ENCODE measurements at places on chromosomes 1 and 21.

GRCh38 chr1:33718186-33718585 lies 145.7 kb upstream of the HMGB4 start:
- no peak overlapping the region for H3K27ac ChIP-seq
- H3K4me3 ChIP-seq = no peak overlapping the region
- no peaks in the 10 kb centered on the region for H3K36me3 ChIP-seq
- H3K4me1 ChIP-seq = no peaks in the 10 kb centered on the region
- DNase-seq = no peak

- peak overlapping the region; percentile 60 for H3K27ac ChIP-seq
- no peaks in the 10 kb centered on the region for H3K27me3 ChIP-seq
- no peak for DNase-seq
- H3K4me3 ChIP-seq = no peak overlapping the region
- H3K36me3 ChIP-seq = peaks cover 11% of the 10 kb centered on the region
- peaks cover 9% of the 10 kb centered on the region for H3K4me1 ChIP-seq
Measured at GRCh38 chr1:224450561-224451350, 16.2 kb upstream of the WDR26 start.

DNA sequence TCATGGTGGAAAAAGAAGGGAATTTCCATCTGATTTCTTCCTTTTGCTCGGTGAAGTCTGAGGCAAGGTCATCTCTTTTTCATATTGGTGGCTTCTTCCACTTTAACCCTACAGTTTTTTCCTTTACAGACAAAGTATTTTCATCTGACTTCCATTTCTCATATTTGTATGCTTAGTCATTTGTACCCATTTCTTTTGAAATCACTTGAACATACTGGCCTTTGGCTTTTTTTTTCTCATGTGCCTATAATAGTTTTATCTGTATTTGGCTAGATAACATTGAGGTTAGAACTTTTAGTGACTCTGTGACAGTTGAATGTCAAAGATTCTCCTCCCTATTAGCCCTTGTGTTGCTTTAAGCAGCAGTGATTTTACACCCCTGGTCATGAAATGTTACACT lies 27.7 kb downstream of the IL12RB2 start:
- H3K4me1 ChIP-seq = peaks cover 75% of the 10 kb centered on the region
- H3K27ac ChIP-seq = peak overlapping the region; percentile 85
- DNase-seq = no peak

GRCh38 chr1:156195853-156196252 lies 1.9 kb downstream of the SLC25A44 start:
- H3K4me1 ChIP-seq = peaks cover 59% of the 10 kb centered on the region
- H3K36me3 ChIP-seq = peaks cover 37% of the 10 kb centered on the region
- H3K4me3 ChIP-seq = peak overlapping the region; percentile 91
- no peaks in the 10 kb centered on the region for H3K27me3 ChIP-seq

GRCh38 chr1:61404597-61405376 lies 320.2 kb downstream of the TM2D1 start:
- no peak for DNase-seq
- H3K27ac ChIP-seq = no peak overlapping the region
- no peak overlapping the region for H3K4me3 ChIP-seq
- no peaks in the 10 kb centered on the region for H3K27me3 ChIP-seq
- no peaks in the 10 kb centered on the region for H3K36me3 ChIP-seq

DNA sequence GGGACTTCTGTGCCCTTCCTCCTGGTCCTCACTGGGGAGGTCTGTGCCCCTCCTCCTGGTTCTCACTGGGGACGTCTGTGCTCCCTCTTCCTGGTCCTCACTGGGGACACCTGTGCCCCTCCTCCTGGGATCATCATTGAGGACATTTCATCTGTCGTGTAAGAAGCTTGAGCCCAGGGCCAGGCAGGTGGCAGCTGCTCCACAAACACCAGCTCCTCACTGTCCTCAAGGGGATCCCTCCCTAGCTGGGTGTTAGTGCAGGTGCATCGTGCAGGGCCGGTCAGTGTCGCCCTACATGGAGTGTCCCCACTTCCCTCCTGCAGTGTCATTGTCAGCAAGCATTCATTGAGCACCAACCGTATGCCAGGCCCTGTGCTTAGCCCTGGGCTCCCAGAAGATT lies 312.7 kb downstream of the PTPRU start:
- no peaks in the 10 kb centered on the region for H3K27me3 ChIP-seq
- no peak for DNase-seq
- no peaks in the 10 kb centered on the region for H3K36me3 ChIP-seq
- H3K4me3 ChIP-seq = no peak overlapping the region

GRCh38 chr1:51610637-51611036 lies 6.3 kb upstream of the OSBPL9 start:
- no peak overlapping the region for H3K27ac ChIP-seq
- H3K4me3 ChIP-seq = no peak overlapping the region
- H3K4me1 ChIP-seq = no peaks in the 10 kb centered on the region
- H3K27me3 ChIP-seq = peaks cover 21% of the 10 kb centered on the region
- no peaks in the 10 kb centered on the region for H3K36me3 ChIP-seq
- DNase-seq = no peak

DNA sequence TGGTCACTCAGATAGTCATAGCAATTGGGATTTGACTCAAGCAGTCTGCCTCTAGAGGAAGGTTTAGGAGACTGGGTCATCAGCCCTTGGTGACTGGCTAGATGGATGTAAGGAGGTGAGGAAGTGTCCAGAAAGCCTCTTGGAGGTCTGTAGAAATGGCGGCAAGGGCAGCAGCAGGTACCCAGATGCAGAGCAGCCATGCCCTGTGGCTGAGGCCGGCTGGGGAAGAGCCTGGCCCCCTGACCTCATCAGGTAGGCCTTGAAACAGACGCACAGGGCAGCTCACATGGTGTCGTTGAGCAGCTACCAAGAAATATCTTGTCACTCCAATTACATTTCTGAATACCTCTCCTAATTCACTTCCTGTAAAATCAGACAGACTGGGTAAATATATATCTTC lies 98.2 kb downstream of the DMRTB1 start:
- H3K27me3 ChIP-seq = peaks cover 5% of the 10 kb centered on the region
- H3K4me1 ChIP-seq = peaks cover 6% of the 10 kb centered on the region
- H3K4me3 ChIP-seq = no peak overlapping the region

DNA sequence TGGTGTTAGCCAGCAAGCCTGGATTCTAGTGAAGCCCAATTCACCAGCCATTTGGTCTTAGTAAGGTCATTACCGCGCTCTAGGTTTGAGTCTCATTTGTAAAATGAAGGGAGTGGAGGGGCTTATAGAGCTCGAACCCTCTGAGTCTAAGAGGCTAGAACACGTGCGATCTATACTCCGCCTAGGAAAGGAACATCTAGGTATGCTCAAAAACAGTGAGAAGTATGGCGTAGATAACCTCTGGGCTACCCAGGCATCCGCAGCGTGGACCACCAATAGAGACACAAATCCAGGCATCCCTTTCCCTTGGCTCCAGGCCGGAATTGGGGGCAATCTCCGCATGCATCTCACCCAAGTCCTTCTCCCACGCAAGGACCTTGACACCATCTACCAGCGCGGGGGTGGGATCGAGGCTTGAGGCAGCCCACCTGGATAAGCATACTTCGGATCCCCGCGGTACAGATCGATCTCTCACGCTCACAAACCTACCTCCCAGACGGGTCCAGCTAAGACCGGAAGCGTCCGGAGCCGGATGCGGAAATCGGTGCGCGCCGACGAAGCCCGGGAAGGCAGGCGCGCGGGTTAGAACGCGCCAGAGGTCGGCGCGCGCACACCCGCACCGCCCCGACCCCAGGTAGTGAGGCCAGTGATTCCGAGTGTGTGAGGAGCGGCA lies at the start of gene METTL25B:
Gene METTL25B, plus strand, starts transcription at position 544 of the 673 bp plus-strand sequence. CDS start 636 bp downstream, outside the sequence.
- H3K27me3 ChIP-seq = no peaks in the 10 kb centered on the region
- H3K4me1 ChIP-seq = peaks cover 30% of the 10 kb centered on the region
- peaks cover 17% of the 10 kb centered on the region for H3K36me3 ChIP-seq

GRCh38 chr1:5464366-5464765 lies 527.9 kb downstream of the NPHP4 start:
- peaks cover 8% of the 10 kb centered on the region for H3K4me1 ChIP-seq
- no peak overlapping the region for H3K4me3 ChIP-seq
- no peaks in the 10 kb centered on the region for H3K36me3 ChIP-seq

GRCh38 chr21:46459356-46460112 lies 843 bp downstream of the DIP2A start:
- H3K27ac ChIP-seq = peak overlapping the region; percentile 91
- H3K27me3 ChIP-seq = no peaks in the 10 kb centered on the region
- peaks cover 40% of the 10 kb centered on the region for H3K36me3 ChIP-seq
- peak; percentile 40 for DNase-seq
- H3K4me3 ChIP-seq = peak overlapping the region; percentile 92
- H3K4me1 ChIP-seq = peaks cover 44% of the 10 kb centered on the region

DNA sequence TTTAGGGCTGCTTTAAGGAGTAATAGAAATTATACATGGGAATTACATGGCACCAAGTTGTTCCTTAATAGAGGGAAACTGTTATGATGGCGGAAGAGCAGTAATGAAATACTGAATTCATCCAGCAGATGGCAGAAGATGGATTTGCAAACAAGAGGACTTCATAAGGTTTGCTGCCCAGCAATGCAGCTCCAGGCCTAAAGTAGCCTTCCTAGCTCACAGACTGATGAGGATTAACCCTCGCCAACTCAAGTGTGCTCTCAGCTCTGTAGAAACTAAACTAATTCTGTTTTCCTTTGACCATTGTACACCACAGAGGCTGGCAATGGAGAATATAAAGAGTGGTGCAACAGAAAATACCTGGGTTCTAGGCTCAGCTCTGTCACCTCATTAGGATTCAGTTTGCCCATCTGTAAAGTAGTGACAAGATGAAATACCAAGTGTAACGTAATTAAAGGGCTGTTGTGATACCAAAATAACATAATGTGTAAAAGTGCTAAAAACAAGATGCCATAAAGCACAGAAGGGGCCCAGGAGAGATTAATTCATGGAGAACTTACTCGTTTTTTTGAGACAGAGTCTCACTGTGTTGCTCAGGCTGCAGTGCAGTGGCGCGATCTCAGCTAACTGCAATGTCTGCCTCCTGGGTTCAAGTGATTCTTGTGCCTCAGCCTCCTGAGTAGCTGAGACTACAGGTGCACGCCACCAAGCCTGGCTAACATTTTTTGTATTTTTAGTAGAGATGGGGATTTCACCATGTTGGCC lies 102.4 kb upstream of the SERBP1 start:
- no peak overlapping the region for H3K4me3 ChIP-seq
- H3K4me1 ChIP-seq = peaks cover 2% of the 10 kb centered on the region
- DNase-seq = no peak
- H3K27ac ChIP-seq = no peak overlapping the region

DNA sequence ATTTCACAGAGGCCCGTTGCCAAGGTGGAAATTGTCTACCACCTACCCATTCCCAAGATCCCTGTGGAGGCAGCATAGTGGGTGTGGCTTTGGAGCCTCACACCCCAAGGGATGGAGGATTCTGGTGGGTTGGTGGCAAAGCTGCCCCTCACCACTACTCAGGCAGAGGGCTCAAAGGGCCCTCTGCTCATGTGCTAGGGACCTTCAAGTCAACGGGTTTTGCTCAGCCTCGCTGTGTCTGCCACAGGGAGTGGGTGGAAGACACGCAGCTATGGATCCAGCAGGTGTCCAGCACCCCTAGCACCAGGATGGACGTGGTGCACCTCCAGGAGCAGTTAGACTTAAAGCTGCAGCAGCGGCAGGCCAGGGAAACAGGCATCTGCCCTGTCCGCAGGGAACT lies 2.3 kb downstream of the DNALI1 start:
- no peak overlapping the region for H3K4me3 ChIP-seq
- peaks cover 5% of the 10 kb centered on the region for H3K4me1 ChIP-seq
- DNase-seq = no peak
- H3K27me3 ChIP-seq = no peaks in the 10 kb centered on the region
- H3K27ac ChIP-seq = no peak overlapping the region
- H3K36me3 ChIP-seq = peaks cover 4% of the 10 kb centered on the region

DNA sequence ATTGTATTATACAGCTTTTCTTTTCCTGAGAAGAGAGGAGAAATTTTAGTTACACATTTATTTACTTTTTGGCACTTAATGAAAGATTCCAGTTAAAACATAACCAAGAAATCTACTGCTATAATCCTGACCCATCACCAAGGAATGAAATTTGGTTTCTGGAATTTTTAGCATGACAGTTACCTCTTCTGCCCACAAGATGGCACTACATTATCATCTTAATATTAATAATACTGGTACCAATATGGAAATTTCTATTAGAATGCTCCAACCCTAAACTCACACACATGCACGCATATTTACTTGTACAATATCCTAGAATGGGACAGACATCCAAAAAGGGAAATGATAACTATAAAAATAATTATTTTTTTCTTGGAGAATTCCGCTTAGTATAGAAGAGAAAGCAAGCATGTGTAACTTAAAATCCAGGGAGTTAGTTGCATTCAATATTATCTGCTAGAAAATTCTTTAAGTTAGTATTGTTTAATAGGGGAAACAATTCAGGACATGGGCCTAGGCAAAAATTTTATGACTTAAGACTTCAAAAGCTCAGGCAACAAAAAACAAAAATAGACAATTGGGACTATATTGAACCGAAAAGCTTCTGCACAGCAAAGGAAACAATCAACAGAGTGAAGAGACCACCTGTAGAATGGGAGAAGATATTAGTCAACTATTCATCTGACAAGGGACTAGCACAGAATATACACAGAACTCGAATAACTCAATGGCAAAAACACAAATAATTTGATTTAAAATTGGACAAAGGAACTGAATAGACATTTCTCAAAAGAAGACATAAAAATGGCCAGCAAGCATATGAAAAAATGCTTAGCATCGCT lies 37.4 kb downstream of the MAP3K21 start:
- H3K27me3 ChIP-seq = peaks cover 20% of the 10 kb centered on the region
- H3K4me3 ChIP-seq = no peak overlapping the region
- no peaks in the 10 kb centered on the region for H3K36me3 ChIP-seq
- H3K27ac ChIP-seq = no peak overlapping the region

DNA sequence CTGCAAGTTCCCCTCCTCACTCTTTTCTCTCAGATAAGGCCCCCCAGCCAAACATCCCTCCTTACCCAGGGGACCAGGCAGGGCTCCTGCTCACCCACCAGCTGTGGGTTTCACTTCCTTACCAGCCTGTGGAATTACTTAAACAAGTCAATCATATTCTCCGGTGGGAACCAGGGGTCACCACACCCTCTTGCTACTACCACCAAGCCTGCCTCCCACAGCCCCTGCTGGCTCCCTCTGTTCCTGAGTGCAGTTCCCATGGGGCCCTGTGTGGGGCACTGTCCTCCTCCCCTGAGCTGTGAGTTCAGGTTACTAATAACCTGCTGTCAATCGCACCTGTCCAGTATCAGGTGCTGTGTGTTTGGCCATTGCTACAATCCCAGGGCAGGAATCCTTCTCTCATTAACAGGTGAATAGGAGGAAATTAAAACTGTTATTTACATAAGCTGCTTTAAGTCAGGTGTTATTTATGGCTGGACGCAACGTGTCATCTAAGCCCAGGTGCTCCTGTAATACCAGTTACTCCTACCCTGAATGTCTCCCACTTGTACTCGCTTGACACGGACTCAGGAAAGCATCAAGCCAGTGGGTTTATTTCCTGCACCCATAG lies 53.1 kb upstream of the LBR start:
- H3K4me3 ChIP-seq = no peak overlapping the region
- peaks cover 30% of the 10 kb centered on the region for H3K4me1 ChIP-seq
- DNase-seq = peak; percentile 73
- peak overlapping the region; percentile 47 for H3K27ac ChIP-seq
- no peaks in the 10 kb centered on the region for H3K36me3 ChIP-seq

- no peak overlapping the region for H3K27ac ChIP-seq
- no peak for DNase-seq
- H3K27me3 ChIP-seq = no peaks in the 10 kb centered on the region
- no peak overlapping the region for H3K4me3 ChIP-seq
Measured at GRCh38 chr21:18549214-18549905, 145.8 kb upstream of the TMPRSS15 start.

Measured in activated naive CD8-positive, alpha-beta T cell treated with anti-CD3 and anti-CD28 coated beads, Interleukin-2, amount 10 ng/mL, durations not matched to agents 7 days and 5 days (primary cell).